ENCODE measurements at places on chromosomes 13 and 19.

DNA sequence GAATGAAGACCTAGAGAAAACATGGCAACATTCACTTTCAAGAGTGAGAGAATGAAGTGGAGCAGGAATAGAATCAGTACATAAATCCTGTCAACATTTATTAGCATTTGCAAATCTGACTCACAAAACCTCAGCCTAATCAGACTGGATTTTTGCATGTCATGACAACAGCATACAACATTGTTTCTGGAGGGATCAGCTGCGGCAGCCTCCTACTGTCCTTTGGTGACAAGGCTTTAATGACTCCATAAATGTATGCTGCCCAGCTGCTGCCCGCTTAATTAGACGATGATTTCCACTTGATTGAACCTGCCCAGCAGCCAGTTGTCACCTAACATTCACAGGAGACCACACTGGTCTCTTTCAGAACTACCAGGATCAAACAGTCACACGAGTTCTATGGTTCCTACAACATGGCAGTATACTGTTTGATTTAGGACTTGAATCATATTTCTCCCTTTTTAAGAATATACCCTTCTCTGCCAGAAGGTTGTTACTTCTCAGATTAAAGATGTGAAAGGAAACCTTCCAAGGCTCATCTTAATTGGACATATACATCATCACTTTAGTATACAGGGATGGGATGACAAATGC, 9.3 kb downstream of the EBPL start:
- DNase-seq, result no peak

- peak; percentile 80 for DNase-seq
Observed at GRCh38 chr19:19059837-19060611, 3.8 kb upstream of the SLC25A42 start.

DNA sequence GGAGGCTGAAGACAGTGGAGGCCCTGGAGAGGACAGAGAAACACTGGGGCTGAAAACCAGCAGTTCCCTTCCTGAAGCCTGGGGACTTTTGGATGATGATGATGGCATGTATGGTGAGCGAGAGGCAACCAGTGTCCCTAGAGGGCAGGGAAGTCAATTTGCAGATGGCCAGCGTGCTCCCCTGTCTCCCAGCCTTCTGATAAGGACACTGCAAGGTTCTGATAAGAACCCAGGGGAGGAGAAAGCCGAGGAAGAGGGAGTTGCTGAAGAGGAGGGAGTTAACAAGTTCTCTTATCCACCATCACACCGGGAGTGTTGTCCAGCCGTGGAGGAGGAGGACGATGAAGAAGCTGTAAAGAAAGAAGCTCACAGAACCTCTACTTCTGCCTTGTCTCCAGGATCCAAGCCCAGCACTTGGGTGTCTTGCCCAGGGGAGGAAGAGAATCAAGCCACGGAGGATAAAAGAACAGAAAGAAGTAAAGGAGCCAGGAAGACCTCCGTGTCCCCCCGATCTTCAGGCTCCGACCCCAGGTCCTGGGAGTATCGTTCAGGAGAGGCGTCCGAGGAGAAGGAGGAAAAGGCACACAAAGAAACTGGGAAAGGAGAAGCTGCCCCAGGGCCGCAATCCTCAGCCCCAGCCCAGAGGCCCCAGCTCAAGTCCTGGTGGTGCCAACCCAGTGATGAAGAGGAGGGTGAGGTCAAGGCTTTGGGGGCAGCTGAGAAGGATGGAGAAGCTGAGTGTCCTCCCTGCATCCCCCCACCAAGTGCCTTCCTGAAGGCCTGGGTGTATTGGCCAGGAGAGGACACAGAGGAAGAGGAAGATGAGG, 1.5 kb downstream of the PPP1R15A start:
- DNase-seq, result no peak

GRCh38 chr19:3710265-3710812, 2.2 kb downstream of the TJP3 start:
- peak; percentile 95 for DNase-seq

- no peak for DNase-seq
Observed at GRCh38 chr13:91659256-91660075, 261.0 kb downstream of the GPC5 start.

DNA sequence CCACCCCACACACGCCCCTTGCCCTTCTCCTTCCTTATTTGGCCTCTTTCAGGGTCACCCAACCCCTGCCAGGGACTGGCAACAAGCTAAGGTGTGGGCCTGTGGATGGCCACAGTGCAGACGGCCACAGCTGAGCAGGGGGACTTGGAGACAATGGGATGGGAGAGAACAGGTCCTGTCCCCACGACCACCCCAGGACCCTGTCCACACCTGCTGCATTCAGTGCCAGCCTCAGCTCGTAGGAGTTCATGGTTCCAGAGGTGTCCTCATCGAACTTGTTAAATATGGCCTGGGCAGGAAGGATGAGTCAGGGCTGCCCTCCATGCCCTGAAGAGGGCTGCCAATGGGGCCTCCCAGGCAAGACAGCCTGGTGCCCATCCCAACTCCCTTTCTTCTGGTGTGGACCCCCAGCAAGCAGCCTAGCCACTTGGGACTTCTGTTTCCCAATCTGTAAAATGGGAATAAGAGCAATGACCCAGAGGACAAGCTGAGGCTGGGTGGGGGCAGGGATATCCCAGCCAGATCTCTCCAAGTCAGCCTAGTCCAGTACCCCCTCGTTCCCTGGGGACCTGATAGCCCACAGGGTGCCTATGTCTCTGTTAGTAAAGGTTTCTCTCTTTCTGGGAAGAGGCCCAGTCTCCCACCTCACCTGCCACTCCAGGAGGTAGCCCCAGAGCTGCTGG, 10.6 kb downstream of the CAPN12 start:
- DNase-seq, result peak; percentile 65

DNA sequence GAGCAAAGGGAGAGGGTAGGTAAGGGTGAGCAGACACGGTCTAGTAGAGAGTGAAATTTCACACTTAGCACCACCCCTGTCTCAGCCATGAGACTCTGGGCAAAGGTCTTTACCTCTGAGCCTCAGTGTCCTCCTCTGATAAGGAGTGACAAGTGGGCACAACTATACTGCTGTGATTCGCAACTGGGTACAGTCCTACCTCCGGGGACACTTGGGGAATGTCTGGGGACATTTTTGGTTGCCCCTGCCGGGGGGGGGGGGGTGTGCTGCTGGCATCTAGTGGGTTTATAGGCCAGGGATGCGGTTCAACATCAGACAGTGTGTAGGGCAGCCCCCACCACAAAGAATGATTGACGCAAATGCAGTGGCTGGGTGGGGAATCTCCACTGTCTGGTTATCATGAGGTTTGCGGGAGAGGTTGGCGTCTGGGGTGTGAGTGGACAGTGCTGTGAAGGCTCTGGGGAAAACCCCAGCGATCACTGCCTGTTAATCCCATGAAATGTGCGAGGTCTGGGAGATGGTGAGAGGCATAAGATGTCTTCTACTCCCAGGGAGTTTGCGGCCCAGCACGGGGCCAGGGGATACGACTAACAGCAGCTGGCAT, 4.3 kb downstream of the NACC1 start:
- DNase-seq, result no peak

- DNase-seq, result no peak
Observed at GRCh38 chr19:20611866-20612265, 46.3 kb upstream of the ZNF737 start.

- no peak for DNase-seq
Observed at GRCh38 chr13:34862311-34862710, 79.8 kb upstream of the NBEA start.

DNA sequence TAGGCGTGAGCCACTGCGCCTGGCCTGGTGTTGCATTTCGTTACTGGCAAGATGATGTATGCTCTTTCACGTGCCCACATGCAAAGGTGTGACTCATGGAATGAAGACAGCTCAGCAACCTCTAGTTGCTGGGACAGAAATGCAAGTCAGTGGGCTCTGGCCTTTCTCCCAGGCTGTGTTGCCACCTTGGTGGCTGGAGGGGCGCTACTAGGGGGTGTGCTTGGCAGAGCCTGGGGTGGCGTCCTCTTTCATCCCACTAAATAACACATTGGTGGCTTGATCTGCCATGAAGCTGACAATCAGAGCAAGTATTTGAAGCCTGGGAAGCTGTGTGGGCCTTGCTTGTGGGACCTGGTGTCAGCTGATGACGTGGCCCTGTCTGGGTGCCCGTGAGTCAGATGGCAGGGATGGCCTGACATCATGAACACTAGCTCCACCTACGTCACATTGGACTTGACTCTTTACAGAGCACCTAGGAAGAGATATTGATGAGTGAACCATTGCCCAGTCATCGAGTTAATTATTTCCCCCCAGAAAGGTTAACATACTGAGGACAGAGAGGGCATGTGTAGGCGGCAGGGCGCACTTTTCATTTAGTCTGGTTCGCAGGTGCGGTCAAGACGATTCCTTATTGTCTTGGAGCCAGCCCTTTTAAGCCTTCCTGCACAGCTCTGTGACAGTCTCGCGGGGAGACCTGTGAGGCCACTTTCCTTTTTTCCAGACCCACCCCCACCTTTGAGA, 154.2 kb downstream of the TM9SF2 start:
- DNase-seq, result no peak

DNA sequence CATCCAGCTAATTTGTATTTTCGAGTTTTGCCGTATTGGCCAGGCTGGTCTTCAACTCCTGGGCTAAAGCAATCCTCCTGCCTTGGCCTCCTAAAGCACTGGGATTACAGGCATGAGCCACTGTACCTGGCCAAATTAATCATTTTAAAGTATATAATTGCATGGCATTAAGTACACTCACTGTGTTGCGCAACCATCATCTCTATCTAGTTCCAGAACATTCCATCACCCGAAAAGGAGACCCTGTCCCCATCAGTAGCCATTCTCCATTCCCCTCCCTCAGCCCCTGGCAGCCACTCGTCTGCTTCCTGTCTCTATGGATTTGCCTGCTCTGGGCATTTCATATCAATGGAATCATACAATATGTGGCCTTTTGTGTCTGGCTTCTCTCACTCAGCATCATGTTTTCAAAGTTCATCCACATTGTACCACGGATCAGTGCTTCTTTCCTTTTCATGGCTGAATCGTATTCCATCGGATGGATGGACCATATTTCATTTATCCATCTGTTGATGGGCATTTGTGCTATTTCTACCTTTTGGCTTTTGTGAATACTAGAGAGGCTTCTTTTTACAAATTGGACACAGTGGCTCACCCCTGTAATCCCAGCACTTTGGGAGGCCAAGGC, 13.1 kb downstream of the PGPEP1 start:
- no peak for DNase-seq

DNA sequence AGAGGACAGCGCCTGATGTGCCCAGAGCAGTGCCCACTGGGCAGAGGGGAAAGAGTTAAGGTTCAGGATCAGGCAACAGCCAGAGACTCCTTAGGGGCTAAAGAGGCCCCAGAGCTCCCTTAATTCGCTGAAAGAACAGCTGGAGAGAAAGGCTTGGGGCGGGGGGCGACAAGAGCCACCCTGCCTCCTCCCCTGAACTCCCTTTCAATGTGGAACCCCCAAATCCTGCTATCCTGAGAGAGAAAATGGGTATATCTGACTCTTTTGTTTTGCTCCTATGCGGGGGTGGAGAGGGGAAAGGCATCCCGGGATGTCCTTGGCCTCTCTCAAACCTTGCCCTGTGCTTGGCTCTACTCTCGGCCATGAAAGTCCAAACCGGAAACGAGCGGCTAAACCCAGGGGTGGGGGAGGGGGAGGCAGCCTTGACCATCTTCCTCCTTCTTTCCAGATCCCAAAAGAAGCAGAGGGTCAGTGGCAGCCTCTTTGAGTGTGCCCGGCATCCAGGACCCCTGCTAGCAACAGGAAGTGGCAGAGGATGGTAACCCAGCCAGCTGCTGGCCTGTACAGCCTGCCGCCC, 4.7 kb downstream of the PRKACA start:
- DNase-seq, result no peak

DNA sequence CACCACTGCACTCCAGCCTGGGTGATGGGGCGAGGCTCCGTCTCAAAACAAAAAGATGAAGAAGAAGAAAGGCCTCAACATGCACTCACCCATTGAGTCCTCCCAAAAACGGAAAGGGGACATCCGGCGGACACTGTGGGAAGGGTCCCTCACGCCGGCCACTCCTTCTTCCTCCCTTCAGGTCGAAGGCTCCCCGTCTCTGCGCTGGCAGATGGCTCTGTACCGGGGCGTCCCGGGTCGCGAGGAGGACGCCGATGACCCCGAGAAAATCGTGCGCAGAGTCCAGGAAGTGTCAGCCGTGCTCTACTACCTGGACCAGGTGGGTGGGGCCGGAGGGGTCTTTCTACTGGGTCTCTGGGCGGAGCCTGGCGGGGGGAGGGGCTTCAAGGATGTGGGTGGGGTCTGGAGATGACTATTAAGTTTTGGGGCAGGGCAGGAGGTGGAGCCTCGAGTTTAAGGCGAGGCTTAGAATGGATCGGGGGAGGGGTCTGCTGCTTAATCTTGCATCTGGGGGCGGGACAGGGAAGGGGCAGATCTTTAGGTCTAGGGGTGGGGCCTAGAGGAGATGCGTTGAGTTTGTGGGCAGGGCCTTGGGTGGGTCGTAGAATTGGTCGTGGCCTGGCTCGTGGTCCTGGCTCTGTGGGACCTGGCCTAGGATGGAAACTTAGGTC, 90.2 kb downstream of the MAP4K1 start:
- no peak for DNase-seq

- no peak for DNase-seq
Observed at GRCh38 chr19:18761531-18762110, 29.5 kb downstream of the COMP start.

- no peak for DNase-seq
Observed at GRCh38 chr19:16218851-16219250, 21.1 kb downstream of the AP1M1 start.

- no peak for DNase-seq
Observed at GRCh38 chr13:110824702-110825300, 90.1 kb downstream of the ANKRD10 start.

GRCh38 chr13:110788778-110789177, 75.3 kb downstream of the ING1 start:
- DNase-seq, result no peak

Measured in upper lobe of right lung (tissue), 1 donor.